ENCODE measurements at places on chromosomes 1 and 21. TPM values are rescaled to one million over a fixed set of nuclear protein-coding genes. Genes with fewer than 3 reads are reported as not detected.

The GPR37L1 gene
- 0.07 TPM for total RNA-seq

The RHD gene
- total RNA-seq: not detected

The KCNJ6 gene
- not detected for total RNA-seq

The PLPPR5 gene
- not detected for total RNA-seq

The MIXL1 gene
- not detected for total RNA-seq

The RBP7 gene
- total RNA-seq: 18.7 TPM

The CD1E gene
- not detected for total RNA-seq

The CLDN8 gene
- not detected for total RNA-seq

GRCh38 chr1:184838504-184838951 is 83.9 kb upstream of the EDEM3 start:
- no peaks in the 10 kb centered on the region for H3K36me3 ChIP-seq
- no peak overlapping the region for H3K4me3 ChIP-seq

DNA sequence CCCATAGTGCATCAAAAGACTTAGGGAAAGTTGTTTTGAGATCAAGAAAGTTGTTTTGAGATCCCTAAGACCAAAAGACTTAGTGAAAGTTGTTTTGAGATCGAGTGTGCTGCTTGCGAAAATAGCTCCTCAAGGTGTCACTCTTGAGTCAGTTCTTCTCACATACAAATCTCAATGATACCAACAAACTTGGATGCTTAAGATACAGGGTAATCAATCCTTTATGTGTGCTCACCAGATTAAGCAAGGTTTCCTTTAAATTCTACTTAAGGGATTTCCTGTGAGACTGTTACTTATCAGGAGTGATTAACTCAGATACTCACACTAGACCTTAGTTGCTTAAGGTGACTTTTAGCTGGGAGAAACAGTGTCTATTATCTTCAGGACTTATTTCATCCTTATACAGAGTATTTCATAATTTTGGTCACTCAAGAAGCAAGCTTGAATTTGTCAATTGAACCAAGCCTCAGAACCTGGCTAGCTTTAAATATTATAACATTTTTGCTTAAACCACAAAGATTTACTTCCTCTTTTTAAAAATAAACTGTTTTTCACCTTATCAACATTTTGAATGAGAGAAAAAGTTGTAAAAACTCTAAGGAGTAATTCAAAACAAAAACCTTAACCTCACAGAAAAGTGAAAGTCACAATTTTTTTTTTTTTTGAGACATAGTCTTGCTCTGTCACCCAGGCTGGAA is 8.0 kb upstream of the RLF start:
- H3K4me1 ChIP-seq: no peaks in the 10 kb centered on the region
- peaks cover 8% of the 10 kb centered on the region for H3K27me3 ChIP-seq
- H3K4me3 ChIP-seq: no peak overlapping the region
- no peak for DNase-seq

DNA sequence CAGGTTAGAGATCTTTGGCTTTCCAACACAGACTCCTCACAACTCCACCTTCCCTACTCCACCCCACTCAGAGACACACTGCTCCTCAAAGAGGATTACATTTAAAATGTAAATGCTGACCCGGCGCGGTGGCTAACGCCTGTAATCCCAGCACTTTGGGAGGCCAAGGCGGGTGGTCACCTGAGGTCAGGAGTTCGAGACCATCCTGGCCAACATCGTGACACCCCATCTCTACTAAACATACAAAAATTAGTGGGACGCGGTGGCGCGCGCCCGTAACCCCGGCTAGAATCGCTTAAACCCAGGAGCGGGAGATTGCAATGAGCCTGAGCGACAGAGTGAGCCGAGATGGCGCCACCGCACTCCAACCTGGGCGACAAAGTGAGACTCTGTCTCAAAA is 1.8 kb upstream of the ANP32E start:
- no peak for DNase-seq
- H3K4me3 ChIP-seq: no peak overlapping the region
- H3K4me1 ChIP-seq: no peaks in the 10 kb centered on the region

DNA sequence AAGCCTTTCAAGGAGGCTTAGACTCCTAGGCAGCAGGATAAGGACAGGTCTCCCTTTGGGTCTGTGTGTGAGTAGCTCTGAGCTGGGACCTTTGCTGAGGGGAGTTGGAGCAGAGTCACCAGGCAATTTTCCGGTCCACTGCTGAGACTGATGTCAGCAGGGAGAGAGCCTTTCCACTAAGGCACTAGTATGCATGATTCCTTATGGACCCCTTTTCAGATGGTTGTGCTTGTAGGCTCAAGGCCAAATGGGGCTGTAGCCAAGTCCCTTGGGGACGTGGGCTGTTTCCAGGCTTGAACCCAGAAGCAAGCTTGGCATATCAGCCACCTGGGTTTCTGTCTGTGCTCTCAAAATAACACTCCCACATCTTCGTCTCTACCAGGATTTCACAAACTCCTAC is 73.0 kb downstream of the CCDC18 start:
- no peak overlapping the region for H3K27ac ChIP-seq
- no peaks in the 10 kb centered on the region for H3K27me3 ChIP-seq
- H3K36me3 ChIP-seq: no peaks in the 10 kb centered on the region
- no peak overlapping the region for H3K4me3 ChIP-seq

- H3K27ac ChIP-seq: no peak overlapping the region
- H3K4me1 ChIP-seq: no peaks in the 10 kb centered on the region
- H3K36me3 ChIP-seq: peaks cover 95% of the 10 kb centered on the region
Measured at GRCh38 chr1:30950053-30950452, 41.5 kb upstream of the SDC3 start.

- H3K36me3 ChIP-seq: no peaks in the 10 kb centered on the region
- DNase-seq: no peak
- H3K4me3 ChIP-seq: no peak overlapping the region
Measured at GRCh38 chr1:74050386-74050785, 147.6 kb downstream of the LRRIQ3 start.

DNA sequence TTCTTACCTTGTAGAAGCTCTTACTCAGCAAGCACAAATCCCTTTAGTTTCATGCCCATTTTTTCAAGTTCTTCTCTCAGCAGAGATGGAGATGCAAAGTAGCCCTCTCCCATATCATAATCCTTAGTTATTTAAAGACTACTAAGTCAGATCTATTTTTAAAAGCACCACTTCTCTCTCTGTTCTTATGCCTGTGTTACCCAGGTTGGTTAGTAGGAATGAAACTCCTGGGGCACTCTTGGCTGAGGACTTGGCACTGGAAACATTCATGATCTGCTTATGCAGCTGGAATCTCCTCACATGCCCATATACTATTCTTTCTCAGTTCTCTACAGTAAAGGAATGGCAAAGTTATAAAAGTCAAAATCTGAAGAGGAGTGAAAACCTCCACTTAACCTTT is 51.9 kb upstream of the PPP2R5A start:
- H3K4me1 ChIP-seq: peaks cover 4% of the 10 kb centered on the region
- H3K27ac ChIP-seq: peak overlapping the region; percentile 75
- H3K27me3 ChIP-seq: no peaks in the 10 kb centered on the region
- DNase-seq: no peak
- H3K36me3 ChIP-seq: no peaks in the 10 kb centered on the region

GRCh38 chr1:231421546-231421970 is 529 bp downstream of the EGLN1 start:
- peak overlapping the region; percentile 79 for H3K4me3 ChIP-seq
- peak; percentile 55 for DNase-seq
- peaks cover 9% of the 10 kb centered on the region for H3K36me3 ChIP-seq
- H3K27ac ChIP-seq: peak overlapping the region; percentile 98
- peaks cover 39% of the 10 kb centered on the region for H3K4me1 ChIP-seq
- no peaks in the 10 kb centered on the region for H3K27me3 ChIP-seq

DNA sequence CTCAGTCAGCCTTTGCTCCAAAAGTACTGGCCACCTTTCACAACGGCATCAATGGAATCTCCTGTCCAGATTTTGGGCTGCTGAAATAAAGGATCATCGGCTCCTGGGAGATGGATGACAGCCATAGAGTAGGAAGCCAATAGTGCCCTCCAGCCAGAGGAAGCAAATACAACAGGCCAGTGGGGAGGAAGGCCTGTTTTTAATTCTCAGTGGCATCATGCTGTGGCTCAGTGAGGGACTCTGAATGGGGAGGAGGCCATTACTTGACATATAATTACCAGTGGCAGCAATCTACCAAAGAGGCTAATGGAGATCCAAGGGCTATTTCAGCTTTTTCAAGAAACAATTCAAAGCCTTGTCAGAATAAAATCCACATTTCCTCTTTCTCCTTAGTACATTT is 26.7 kb downstream of the COLGALT2 start:
- H3K4me1 ChIP-seq: no peaks in the 10 kb centered on the region
- H3K36me3 ChIP-seq: no peaks in the 10 kb centered on the region
- no peak overlapping the region for H3K27ac ChIP-seq

DNA sequence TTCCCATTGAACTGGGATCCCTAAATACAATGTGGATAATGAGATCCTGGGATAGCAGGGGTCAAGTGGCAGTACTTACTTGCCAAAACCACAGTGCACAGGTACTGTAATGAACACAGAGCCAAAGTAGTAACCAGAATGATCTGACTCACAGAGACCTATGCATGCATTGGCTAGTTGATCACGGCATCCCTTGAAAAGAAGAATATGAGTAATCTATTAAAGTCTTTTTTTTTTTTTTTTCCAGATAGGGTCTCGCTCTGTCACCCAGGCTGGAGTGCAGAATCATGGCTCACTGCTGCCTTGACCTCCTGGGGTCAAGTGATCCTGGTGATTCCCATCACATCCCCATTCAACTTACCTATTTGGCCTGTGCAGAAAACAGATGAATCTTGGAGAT is 29.4 kb upstream of the EIF4G3 start:
- H3K36me3 ChIP-seq: no peaks in the 10 kb centered on the region
- no peaks in the 10 kb centered on the region for H3K27me3 ChIP-seq
- no peak overlapping the region for H3K4me3 ChIP-seq

DNA sequence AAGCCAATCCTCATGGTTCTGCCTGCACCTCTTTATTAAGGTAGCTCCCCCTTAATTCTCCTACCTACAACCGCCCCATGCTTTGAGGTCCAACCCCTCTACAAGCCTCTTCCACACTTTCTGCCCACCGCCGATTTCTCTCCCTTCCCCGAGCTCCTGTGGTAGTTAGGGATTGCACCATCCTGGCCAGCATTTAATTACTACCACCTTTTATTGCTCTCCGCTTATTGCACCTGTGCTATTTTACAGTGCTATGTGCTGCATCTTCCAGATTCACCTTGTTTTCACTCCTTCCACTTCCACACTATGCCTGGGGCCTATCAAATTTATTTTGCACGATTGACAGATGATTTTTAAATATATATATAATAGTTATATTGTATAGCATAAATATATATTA is 29.3 kb upstream of the DNAJC11 start:
- DNase-seq: no peak
- peaks cover 6% of the 10 kb centered on the region for H3K4me1 ChIP-seq
- H3K36me3 ChIP-seq: no peaks in the 10 kb centered on the region
- no peak overlapping the region for H3K27ac ChIP-seq
- H3K27me3 ChIP-seq: peaks cover 4% of the 10 kb centered on the region

DNA sequence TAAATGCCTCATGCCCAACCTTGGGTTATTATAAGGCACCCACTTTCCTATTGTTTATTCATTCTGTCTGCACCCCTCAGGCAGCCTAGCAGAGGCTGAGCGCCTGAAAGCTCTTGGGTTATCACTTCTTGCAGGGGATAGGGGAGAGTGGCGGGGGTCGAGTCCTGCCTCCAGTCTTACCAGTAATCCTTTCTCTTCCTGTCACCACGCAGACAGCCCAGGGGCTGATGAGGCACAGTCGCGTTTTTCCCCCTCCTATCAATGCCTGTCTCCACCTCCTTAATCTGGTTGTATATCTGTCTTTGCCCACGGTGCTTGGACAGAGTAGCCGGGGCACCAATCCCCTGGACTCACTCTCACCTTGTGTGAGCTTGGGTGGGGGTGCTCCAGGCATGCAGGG is 733.1 kb downstream of the MATN1 start:
- no peaks in the 10 kb centered on the region for H3K4me1 ChIP-seq
- H3K27me3 ChIP-seq: peaks cover 7% of the 10 kb centered on the region
- H3K4me3 ChIP-seq: no peak overlapping the region
- no peak overlapping the region for H3K27ac ChIP-seq

DNA sequence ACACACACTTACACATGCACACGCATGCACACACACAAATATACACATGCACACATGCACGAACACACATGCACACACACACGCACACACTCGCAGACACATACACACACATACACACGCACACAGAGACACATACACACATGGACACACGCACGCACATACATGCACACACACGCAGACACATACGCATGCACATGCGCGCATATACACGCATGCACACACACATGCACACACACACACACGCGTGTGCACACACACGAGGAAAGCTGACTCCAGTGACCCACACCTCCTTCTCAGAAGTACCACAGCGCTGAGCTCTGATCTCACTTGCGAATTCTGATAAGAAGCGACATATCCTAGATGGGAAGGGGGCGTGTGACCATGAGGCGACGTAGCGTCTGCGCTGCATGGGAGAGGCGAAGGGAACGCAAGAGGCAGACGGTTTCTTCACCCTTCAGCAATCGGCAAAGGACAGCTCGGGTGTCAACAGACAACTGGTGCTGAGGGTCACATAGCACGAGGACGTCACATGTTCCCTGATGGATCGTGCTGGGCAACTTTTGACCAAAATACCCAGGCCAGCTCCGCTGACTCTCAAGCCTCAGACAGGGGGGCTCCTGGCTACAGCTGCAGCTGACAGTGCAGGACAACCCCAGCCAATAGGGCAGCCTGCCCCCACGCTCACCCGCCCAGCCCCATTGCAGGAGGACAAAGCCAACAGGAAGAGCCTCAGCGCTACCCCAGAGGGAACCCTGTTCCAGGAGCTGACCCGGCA is 16.0 kb upstream of the PDE9A start:
- no peak overlapping the region for H3K4me3 ChIP-seq
- no peaks in the 10 kb centered on the region for H3K36me3 ChIP-seq
- peaks cover 55% of the 10 kb centered on the region for H3K27me3 ChIP-seq
- DNase-seq: no peak
- H3K4me1 ChIP-seq: no peaks in the 10 kb centered on the region
- H3K27ac ChIP-seq: no peak overlapping the region

- H3K27me3 ChIP-seq: no peaks in the 10 kb centered on the region
- H3K36me3 ChIP-seq: peaks cover 13% of the 10 kb centered on the region
- DNase-seq: peak; percentile 15
- H3K27ac ChIP-seq: no peak overlapping the region
Measured at GRCh38 chr21:45509566-45510465, 32.4 kb downstream of the SLC19A1 start.

All from heart right ventricle (tissue), 16 donors.